ENCODE measurements at places on chromosomes 7 and 10. TPM values are rescaled to one million over a fixed set of nuclear protein-coding genes. Genes with fewer than 3 reads are reported as not detected.

The SYNPO2L gene
- not detected for total RNA-seq

The ZNF789 gene
- total RNA-seq: 15.4 TPM

The TAF5 gene
- total RNA-seq: 4.3 TPM

The SH2B2 gene
- 3.2 TPM for total RNA-seq

The RGR gene
- total RNA-seq: not detected

The FAM200A gene
- 3.7 TPM for total RNA-seq

The WEE2 gene
- not detected for total RNA-seq

The RAB19 gene
- 21.9 TPM for total RNA-seq

The TUBB8 gene
- total RNA-seq: not detected

The ERV3-1 gene
- 7.4 TPM for total RNA-seq
